ENCODE measurements at places on chromosomes 3 and 15. TPM values are rescaled to one million over a fixed set of nuclear protein-coding genes. Genes with fewer than 3 reads are reported as not detected.

The UNC45A gene
- 106 TPM for total RNA-seq

The PEAK1 gene
- total RNA-seq: 174 TPM

The IQCH gene
- total RNA-seq: 4.2 TPM

The HTR3E gene
- not detected for total RNA-seq

The DNASE1L3 gene
- total RNA-seq: not detected

The MYL3 gene
- total RNA-seq: not detected

The RETNLB gene
- not detected for total RNA-seq

The EXD1 gene
- total RNA-seq: under 0.01 TPM

The CFAP100 gene
- total RNA-seq: not detected

The KCNAB1 gene
- 3.5 TPM for total RNA-seq

The ARNT2 gene
- 1.8 TPM for total RNA-seq

The CIDEC gene
- total RNA-seq: 0.09 TPM

The A4GNT gene
- total RNA-seq: not detected

The DLL4 gene
- 0.14 TPM for total RNA-seq

The ZNF502 gene
- total RNA-seq: 5.9 TPM

The CSTA gene
- 0.59 TPM for total RNA-seq

The IL12A gene
- total RNA-seq: 0.89 TPM

The TGM4 gene
- not detected for total RNA-seq

The ATP13A3 gene
- 813 TPM for total RNA-seq

The CTSH gene
- total RNA-seq: 3.9 TPM

The CHRD gene
- total RNA-seq: 0.55 TPM

The SCG5 gene
- total RNA-seq: 30.9 TPM

The AP3B2 gene
- total RNA-seq: 0.23 TPM

The CHST13 gene
- not detected for total RNA-seq

The SLC28A1 gene
- total RNA-seq: not detected

The SLC12A1 gene
- not detected for total RNA-seq

The MESP2 gene
- total RNA-seq: 0.30 TPM

The LRRC3B gene
- not detected for total RNA-seq

The RBP2 gene
- not detected for total RNA-seq

The ITIH1 gene
- not detected for total RNA-seq

The ASB14 gene
- 0.05 TPM for total RNA-seq

The BAHD1 gene
- total RNA-seq: 4.5 TPM

The PTX3 gene
- total RNA-seq: 687 TPM

The PDIA5 gene
- total RNA-seq: 119 TPM

The JAGN1 gene
- total RNA-seq: 24.3 TPM

The MYO5A gene
- 30.6 TPM for total RNA-seq

The CCDC32 gene
- 17.0 TPM for total RNA-seq

The STRC gene
- total RNA-seq: 0.30 TPM

The SATB1 gene
- 11.0 TPM for total RNA-seq

The ALPK3 gene
- total RNA-seq: 0.89 TPM

The CLCN2 gene
- total RNA-seq: 2.4 TPM

The SEMA3G gene
- total RNA-seq: 0.09 TPM

The TMC3 gene
- total RNA-seq: not detected

The EPB42 gene
- total RNA-seq: not detected

The C3orf85 gene
- not detected for total RNA-seq

The ECE2 gene
- not detected for total RNA-seq

The CYP1A2 gene
- total RNA-seq: not detected

The CPNE4 gene
- total RNA-seq: not detected

The NPAP1 gene
- not detected for total RNA-seq

The CD200 gene
- total RNA-seq: 66.5 TPM

The CLDN1 gene
- 10.4 TPM for total RNA-seq

The FOXB1 gene
- total RNA-seq: not detected

The GPR62 gene
- 0.05 TPM for total RNA-seq

The MYO5C gene
- 0.23 TPM for total RNA-seq

The MGLL gene
- 8.9 TPM for total RNA-seq

The ITPKA gene
- total RNA-seq: 0.59 TPM

The FETUB gene
- not detected for total RNA-seq

The PLA2G4D gene
- not detected for total RNA-seq

Data from smooth muscle cell of the umbilical artery (primary cell).